ENCODE measurements at places on chromosomes 2 and 18.

GRCh38 chr18:58217052-58217451, 173.0 kb downstream of the NEDD4L start:
- no peak for DNase-seq

DNA sequence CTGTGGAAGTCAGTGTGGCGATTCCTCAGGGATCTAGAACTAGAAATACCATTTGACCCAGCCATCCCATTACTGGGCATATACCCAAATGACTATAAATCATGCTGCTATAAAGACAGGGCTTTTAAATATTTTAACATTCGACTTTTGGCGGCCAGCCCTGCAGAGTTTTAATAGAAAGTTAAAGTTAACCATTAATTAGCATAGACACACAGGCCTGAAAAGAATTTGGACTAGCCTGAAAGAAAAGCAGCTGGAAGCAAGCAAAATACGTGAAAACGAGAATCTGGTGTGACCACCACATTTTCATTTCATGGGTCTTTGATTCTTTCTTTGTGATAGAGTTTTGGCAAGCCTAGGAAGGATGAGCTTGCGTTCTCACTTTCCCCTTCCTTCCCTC, 184.0 kb downstream of the SCG2 start:
- DNase-seq, result no peak

DNA sequence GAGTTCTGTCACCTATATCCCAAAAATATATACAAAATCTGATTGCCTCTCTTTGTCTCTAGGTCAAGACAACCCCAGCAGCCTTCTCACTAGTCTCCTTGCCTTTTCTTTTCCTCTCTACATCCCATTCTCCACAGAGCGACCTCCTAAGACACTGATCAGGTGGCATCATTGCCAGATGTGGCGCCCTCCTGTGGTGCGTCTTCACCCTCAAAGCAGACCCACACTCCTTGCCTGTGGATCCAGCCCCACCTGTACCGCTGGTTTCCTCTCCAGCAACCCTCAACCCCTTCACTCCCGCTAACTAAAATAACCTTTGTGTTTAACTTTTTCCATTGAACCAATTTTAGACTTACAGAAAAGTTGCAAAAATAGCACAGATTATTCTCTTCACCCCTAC, 273.3 kb downstream of the GLI2 start:
- DNase-seq, result no peak

GRCh38 chr18:54386043-54386442, 28.3 kb downstream of the C18orf54 start:
- DNase-seq, result no peak

GRCh38 chr2:79817288-79817687, 304.4 kb downstream of the CTNNA2 start:
- DNase-seq, result no peak

- DNase-seq, result no peak
Measured at GRCh38 chr18:11027862-11028261, 121.5 kb downstream of the PIEZO2 start.

- DNase-seq, result no peak
Measured at GRCh38 chr2:6941299-6942046, 24.3 kb downstream of the RNF144A start.

GRCh38 chr2:28407976-28408690, 15.5 kb downstream of the FOSL2 start:
- no peak for DNase-seq

DNA sequence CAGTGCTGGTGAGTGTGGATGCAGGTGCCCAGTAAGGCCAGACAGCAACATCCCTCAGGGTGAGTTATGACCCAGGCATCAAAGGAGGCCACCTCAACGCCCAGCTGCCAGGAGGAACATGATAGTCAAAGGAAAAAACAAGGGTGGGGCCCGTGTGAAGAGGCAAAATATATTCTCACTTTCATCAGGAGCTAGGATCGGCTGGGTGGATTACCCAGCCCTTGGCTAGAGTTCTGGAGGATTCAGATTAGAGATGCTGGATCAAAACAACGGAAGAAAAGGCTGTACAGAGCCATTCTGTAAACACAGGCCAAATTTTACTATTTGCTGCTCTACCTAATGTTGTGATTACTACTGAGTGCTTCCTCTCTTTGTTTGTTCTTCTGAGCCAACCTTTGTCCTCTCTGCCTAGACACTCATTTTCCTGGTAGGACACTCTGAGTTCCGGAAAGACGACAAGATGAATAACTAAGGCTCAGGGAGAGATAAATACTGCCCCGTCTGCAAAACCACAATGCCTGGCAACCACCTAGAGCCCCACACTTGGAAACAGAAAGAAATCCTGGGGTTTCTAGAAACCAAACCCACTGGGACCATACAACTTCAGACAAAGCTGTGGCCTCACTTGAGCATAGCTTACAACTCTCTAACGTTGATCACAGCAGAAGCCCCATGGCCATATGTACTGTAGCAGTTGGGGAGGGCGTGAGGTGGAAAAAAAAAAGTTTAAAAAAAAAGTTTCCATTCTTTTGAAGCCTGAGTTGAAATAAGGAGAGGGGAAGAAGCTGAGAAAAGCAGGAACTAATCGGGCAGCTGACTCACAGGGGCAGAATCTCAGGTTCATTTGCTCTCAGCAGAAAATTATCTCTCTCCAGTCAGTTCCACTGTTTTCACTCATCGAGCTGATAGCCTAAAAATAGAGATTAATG, 17.8 kb upstream of the PMAIP1 start:
- peak; percentile 48 for DNase-seq

DNA sequence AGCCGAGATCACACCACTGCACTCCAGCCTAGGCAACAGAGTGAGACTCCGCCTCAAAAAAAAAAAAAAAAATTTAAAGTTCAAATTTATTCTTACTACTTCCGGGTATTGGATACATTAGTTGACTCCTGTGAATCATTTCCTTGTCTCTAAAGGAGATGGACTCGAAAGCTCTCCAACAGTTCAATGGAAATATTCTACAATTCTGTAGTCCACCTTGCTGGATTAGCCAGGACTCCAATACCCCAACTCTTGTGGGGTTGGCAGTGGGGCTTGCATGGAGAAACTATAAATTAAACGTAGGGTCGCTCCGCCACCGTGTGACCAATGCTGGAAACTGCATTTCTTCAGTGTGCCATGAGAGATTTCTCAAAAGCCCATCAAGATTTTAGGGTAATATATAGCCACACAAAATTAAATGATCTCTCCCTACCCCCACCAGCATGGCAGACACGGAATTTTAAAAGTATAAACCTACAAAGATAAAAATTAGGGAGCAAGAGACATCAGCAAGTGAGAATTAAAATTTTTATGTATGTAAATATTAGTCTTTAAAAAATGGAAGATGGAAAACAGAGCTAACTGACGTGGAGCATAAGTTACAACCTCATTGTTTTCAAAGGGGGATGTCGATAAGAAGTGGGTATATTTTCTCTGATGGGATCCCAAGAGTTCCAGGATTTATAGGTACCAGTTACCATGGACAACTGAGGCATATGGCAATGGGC, 27.8 kb upstream of the GAREM2 start:
- DNase-seq, result peak; percentile 10

DNA sequence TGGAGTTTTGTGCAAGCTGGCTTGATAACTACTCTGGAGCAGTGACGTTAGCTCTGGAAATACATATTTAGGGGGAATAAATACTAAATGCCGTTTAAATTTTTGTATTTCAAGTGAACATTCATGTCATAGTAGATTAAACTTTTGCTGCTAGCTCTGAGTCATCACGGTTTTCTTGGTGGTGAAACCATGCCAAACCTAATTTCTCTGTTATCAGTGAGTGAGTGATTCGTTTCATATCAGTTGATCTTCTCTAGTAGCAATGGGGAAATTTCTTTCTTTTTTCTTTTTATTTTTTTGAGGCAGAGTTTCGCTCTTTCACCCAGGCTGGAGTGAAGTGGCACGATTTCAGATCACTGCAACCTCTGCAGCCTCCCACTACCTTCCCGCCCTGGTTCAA, 211.1 kb downstream of the PTPRM start:
- DNase-seq, result no peak

DNA sequence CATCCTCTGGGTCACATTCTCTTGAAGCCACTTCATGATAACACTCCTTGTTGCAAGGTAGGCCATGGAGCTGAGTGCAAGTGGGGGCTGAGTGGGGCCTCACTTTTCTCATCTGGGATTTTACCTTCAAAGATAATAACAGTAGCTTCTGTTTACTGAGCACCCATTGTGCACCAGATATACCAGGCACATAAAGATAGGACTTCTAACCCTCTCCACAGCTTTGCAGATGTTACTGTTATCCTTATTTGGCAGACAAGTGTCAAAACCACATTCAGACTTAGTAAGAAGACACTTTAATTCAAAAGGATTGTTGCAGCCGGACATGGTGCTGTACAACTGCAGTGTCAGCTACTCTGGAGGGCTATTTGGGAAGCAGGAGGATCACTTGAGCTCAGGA, 12.8 kb upstream of the FAM136A start:
- DNase-seq, result no peak

- no peak for DNase-seq
Measured at GRCh38 chr2:232075859-232076258, 114.3 kb downstream of the DIS3L2 start.

DNA sequence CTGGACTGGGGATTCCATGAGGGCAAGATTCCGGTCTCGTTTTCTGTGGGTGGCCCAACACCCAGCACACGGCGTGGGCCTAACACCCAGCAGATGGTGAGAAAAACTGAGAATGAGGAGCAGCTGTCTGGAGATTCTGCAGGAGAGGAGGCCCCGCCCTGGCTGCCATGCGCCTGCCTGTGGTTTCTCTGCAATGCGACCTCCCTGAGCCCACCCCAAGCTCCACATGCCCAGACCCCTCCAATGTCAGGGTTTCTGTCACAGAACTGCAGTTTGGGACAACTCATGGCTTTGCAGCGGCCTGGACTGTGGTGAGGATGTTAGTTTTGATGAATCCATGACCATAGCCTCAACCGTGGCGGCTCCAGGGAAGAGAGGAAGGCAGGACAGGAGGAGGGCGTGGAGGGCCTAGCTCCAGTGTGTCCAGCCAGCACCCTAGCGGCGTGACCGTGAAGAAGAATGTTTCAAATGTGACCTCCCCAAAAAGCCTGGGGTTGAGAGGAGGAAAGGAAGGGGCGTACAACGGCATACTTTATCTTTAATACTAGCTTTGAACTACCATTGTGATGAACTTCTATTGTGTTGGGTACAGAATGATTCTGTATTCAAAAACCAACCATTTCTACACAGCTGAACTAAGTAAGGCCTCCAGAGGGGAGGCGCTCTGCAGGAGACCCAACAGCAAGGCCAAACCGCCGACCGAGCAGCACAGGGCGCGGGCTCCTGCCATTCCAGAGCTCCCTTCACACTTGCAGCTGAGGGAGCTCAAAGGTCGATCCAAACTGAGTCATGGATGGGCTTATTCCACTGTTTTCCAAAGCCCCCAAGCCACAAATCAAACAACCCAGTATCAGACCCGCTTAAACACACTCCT, 3.4 kb downstream of the PXDN start:
- no peak for DNase-seq

DNA sequence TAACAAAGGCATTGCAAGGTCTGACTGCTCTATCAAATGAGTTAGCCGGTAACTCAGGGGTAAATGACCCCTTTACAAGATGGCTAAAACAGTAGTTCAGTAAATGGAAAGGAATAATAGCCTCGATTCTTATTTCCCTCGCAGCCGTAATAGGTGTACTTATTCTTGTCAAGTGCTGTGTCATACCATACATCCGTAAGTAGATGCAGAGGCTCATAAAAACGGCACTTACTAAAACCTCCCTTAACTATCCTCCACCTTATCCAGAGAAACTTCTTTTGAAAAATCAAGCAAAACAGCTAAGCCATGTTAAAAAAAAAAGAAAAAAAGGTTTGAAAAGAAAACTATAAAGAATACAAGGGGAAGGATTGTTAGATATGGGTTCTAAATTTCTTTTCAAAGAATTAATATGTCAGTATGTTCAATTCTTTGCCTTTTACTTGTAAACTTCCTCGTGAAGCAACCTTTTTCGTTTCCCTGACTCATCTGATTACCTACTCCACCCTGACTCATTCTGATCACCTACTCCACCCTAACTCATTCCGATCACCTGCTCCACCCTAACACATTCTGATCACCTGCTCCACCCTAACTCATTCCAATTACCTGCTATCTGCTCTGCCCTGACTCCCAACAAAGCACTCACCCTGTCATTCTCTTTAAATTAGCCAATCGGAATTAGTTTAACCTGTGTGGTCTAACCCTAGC, 127.5 kb downstream of the SPAG16 start:
- DNase-seq, result no peak

DNA sequence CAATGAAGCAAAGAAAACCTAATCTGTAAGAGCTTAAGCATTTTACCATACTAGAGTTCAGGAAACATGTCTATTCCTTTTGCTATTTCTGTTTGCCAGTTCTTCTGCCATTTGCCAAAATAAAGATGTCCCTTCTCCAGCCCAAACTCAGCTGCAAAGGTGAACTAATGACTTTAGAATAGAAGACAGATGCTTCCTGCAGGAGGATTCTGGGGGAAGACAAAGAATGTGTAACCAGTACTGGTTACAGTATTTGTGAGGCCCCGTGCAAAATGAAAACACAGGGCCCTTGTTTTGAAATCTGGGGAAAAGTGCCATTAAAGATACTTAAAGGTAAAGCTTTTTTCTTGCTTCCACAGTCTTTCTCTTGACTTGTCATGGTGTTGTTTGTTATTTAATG, 34.3 kb upstream of the MTX2 start:
- DNase-seq, result no peak

- DNase-seq, result no peak
Measured at GRCh38 chr2:233531955-233532354, 34.6 kb downstream of the USP40 start.

GRCh38 chr2:102558463-102558862, 60.9 kb upstream of the SLC9A2 start:
- DNase-seq, result no peak

DNA sequence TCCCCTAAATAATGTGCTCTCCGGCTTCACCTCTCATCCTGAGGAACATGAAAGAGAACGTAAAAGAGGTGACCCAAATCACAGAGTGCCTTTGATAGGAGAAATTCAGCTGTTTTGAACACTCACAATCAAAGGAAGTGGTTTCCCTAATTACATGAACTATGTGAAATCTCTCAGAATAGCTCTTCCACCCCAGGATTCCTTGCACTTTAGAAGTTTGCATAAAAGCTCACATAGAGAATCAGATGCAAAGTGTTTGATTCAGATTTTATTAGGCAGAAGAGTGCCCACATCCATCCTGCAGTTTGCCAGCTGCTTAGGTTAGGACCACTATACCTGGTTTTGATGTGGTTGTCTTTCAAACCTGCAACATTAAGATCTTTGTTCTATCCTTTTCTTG, 61.0 kb downstream of the MAP3K20 start:
- no peak for DNase-seq

DNA sequence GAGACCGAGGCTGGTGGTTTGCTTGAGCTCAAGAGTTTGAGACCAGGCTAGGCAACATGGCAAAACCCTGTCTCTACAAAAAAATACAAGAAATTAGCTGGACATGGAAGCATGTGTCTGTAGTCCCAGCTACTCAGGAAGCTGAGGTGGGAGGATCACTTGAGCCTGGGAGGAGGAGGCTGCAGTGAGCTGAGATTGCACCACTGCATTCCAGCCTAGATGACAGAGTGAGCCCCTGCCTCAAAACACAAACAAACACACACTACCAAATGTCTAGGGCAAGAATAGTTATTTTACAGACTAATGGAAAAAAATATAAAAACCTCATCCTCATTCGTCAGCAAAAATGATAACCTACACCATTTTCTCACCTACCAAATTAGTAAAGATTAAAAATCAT, 15.3 kb downstream of the BUB1 start:
- DNase-seq, result no peak
